ENCODE measurements at places on chromosomes 16 and 17. TPM values are rescaled to one million over a fixed set of nuclear protein-coding genes. Genes with fewer than 3 reads are reported as not detected.

Gene NLRC3
- total RNA-seq, result 2.0 TPM

DNA sequence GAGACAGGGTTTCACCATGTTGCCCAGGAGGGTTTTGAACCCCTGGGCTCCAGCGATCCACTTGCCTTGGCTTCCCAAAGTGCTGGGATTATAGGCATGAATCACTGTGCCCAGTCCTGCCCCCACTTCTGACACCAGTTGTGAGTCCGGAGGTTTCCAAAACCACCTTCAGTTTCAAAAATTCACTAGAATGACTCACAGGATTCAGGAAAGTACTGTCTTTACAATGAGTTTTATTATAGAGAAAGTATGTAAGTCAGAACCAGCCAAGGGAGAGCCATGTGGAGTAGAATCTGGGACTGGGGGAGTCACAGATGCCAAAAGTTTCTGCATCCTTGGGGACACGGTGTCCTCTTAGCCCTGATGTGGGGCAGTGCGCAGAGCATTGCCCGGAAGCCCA is 55.1 kb downstream of the PLD6 start:
- peak; percentile 78 for DNase-seq

GRCh38 chr16:24069036-24069590 is 187.0 kb upstream of the CACNG3 start:
- no peak for DNase-seq

Gene LGALS9B
- total RNA-seq, result not detected

GRCh38 chr16:13561291-13562070 is 358.5 kb upstream of the ERCC4 start:
- no peak for DNase-seq

- no peak for DNase-seq
Measured at GRCh38 chr17:3857261-3858105, 11.4 kb upstream of the NCBP3 start.

Gene FDXR
- 59.5 TPM for total RNA-seq

All from dermis blood vessel endothelial cell (primary cell).